ENCODE measurements at places on chromosomes 11 and 22. TPM values are rescaled to one million over a fixed set of nuclear protein-coding genes. Genes with fewer than 3 reads are reported as not detected.

Gene CEP164
- total RNA-seq: 61.3 TPM

Gene OR10D3
- not detected for total RNA-seq

Gene RTN4R
- 36.0 TPM for total RNA-seq

Gene MRGPRX3
- total RNA-seq: not detected

Gene INSC
- total RNA-seq: not detected

DNA sequence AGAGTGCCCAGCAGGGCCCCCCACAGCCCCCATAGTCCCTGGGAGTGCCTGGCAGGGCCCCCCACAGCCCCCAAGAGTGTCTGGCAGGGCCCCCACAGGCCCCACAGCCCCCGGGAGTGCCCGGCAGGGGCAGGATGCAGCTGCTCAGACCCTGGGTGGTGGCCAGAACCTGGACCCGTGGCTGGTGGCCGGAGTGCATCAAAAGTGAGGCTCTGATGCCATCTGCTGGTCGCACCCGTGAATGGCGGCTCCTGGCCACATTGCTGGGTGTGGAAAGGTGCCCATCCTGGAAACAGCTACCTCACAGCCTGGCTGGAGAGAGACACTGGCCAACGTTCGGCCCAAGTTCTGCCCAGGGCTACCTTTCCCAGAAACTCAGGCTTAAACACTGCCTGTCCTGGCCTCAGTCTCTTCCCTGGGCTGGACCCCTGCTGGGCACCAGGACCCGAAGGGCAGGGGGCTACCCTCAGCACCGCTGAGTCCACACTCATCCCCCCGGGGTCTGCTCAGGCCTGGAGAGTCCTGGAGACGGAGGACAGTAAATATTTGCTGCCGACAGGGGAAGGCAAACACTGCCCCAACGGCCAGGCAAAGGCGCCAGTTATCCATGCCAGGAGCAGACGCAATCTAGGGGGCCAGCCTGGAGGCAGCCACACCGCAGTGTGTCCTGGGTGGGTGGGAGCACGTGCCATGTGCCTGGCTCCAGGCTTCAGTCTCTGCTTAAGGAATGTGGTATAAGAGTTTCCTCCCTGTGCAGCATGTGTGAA, 4.4 kb downstream of the INS start:
- peak; percentile 88 for DNase-seq

DNA sequence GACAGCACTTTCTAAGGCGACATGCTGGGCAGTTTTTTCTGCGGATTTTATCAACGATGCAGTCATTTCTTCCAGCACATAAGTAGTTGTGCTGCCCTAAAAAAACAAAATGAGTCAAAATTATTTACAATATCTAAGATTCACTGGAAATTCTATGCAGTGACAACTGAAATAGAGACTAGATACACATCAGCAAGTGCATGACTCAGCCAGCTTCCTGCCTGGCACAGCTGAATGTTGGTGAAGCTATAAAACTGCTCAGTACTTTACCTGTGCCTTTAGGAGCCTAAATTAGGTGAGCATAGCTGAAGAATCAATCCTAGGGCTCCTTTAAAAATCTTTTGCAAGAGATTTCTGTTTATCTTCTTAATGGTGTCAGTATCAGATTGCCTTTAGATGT, 37.8 kb downstream of the PGR start:
- no peak for DNase-seq

GRCh38 chr11:27497284-27497866, 9.2 kb downstream of the LIN7C start:
- DNase-seq: no peak

GRCh38 chr22:38446018-38446601, 8.9 kb downstream of the KCNJ4 start:
- no peak for DNase-seq

GRCh38 chr11:23688835-23689234, 808.0 kb upstream of the LUZP2 start:
- no peak for DNase-seq

GRCh38 chr22:31983911-31984656, 39.7 kb downstream of the YWHAH start:
- DNase-seq: no peak

GRCh38 chr22:23685205-23685784, 5.5 kb upstream of the RGL4 start:
- DNase-seq: no peak

DNA sequence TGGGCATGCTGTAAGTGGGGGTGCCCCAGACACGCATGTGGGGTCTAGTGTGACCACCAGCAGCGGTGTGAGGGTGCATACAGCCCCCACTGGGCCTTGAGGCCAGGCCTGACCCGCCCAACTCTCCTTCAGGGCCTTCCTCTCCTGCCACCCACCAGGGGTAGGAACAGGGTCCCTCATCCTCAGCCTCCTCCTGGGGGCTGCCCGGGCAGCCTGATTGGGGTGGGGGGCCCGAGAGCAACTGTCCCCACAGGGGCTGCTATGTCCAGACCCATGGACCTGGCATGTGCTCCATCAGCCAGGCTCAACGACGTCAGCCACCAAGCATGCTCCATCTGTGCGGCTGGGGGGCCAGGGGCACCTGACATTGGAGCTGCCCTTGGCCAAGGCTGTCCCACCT, 27.2 kb downstream of the RTN4R start:
- DNase-seq: no peak

GRCh38 chr11:6099577-6099976, 7.9 kb upstream of the OR56B4 start:
- no peak for DNase-seq

DNA sequence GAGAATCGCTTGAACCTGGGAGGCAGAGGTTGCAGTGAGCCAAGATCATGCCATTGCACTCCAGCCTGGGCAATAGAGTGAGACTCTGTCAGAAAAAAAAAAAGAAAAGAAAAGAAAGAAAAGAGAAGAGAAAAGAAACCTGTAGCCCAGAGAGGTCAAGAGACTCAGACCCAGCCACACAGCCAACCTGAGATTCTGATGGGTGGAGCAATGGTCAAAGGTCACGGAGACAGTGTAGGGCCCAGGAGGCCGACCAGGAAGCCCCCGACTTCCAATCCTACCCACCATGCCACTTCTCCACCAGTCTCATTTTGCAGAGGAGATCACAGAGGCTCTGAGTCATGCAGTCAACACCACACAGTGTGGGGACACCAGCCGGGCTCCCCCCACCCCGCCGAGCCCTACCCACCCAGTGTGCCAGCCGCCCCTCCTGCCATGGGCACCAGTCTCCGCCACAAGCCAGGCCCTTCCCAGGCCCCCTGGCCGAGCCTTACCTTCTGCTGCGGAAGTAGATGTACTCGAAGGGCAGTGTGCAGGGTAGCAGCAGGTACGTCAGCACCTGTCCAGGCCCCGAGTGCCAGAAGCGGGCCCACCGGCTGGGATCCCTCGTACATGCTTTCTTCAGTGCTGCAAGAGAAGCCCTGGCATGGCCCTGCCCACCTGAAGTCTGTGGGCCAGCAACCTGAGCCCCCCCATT, 7.9 kb downstream of the PNPLA5 start:
- no peak for DNase-seq

- no peak for DNase-seq
Observed at GRCh38 chr11:71563406-71563805, 2.0 kb upstream of the KRTAP5-10 start.

Measured in progenitor cell of endocrine pancreas (in vitro differentiated cells).